Myocyte (in vitro differentiated cells): ENCODE measurements at places on chromosomes 7 and 10. TPM values are rescaled to one million over a fixed set of nuclear protein-coding genes. Genes with fewer than 3 reads are reported as not detected.

GRCh38 chr7:97513326-97513725 lies 218.6 kb upstream of the TAC1 start:
- no peak for DNase-seq

The AKR1C8 gene
- total RNA-seq, result not detected in 2 replicates

The UCMA gene
- not detected in 2 replicates for total RNA-seq

The WNT8B gene
- not detected in 2 replicates for total RNA-seq
